ENCODE measurements at places on chromosomes 2 and 18.

- no peaks in the 10 kb centered on the region for H3K27me3 ChIP-seq
- no peak overlapping the region for H3K4me3 ChIP-seq
- H3K27ac ChIP-seq: no peak overlapping the region
- DNase-seq: no peak
- no peaks in the 10 kb centered on the region for H3K36me3 ChIP-seq
Measured at GRCh38 chr18:11454040-11454439, 155.4 kb upstream of the SLC35G4 start.

DNA sequence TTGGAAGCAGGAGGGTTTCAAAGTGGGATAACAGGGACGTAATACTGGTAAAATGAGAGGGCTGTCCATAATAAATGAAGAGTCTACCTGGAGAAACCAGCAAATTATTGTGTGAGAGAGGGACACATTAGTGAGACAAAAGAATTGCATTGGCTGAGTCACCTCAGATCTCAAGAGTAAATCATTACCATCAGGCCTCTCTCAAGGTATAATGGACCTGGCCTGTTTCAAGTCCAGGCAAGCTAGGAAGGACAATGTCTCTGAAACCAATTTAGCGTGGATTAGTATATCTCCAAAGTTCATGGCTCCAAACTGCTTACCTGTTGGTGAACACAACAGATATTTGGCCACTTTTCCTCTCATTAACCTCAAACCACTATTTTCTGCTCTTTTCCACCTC lies 471.4 kb downstream of the CMPK2 start:
- no peak overlapping the region for H3K27ac ChIP-seq
- H3K4me3 ChIP-seq: no peak overlapping the region
- no peaks in the 10 kb centered on the region for H3K36me3 ChIP-seq
- no peaks in the 10 kb centered on the region for H3K27me3 ChIP-seq

- no peaks in the 10 kb centered on the region for H3K27me3 ChIP-seq
- no peaks in the 10 kb centered on the region for H3K36me3 ChIP-seq
Measured at GRCh38 chr2:6644261-6644660, 221.4 kb downstream of the CMPK2 start.

GRCh38 chr2:86372641-86373502 lies 35.4 kb upstream of the REEP1 start:
- DNase-seq: peak; percentile 20
- H3K4me3 ChIP-seq: no peak overlapping the region
- peaks cover 12% of the 10 kb centered on the region for H3K4me1 ChIP-seq
- no peak overlapping the region for H3K27ac ChIP-seq

DNA sequence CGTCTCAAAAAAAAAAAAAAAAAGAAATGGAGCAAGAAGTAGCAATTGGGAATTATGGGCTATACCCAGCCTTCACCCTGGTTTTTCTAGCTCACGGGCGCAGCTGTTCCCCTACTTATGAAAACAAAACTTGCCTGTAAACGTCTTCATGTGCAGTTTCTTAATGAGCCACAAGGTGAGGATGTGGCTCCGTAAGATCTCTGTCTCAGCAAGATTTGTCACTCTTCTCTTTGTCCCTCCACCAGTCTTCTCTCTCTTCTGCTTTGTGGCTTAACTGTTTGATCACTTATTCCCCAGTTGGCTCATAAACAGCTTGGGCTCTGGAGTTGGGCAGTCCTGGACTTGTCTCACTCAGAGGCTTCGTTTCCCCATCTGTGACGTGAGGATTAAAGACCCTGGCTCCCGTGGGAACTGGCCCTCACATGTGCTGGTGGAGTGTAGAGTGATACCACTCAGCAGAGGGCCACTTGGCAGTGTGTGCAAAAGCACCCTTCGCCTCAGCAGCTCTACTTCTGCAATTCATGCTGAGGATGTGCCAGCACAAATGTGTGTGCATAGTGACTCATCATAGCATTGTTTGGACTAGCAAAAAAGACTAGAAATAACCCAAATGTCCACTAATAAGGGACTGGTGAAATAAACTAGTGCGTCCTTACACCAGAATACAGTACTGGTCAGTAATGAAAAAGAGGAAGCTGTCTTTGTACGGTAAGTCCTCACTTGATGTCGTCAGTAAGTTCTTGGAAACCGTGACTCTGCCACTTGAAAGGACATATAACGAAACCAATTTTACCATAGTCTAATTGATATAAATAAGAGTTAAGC lies 8.7 kb downstream of the CEP68 start:
- H3K27ac ChIP-seq: peak overlapping the region; percentile 62
- H3K27me3 ChIP-seq: no peaks in the 10 kb centered on the region
- no peaks in the 10 kb centered on the region for H3K36me3 ChIP-seq
- H3K4me1 ChIP-seq: peaks cover 71% of the 10 kb centered on the region
- DNase-seq: peak; percentile 91

GRCh38 chr2:1032030-1032429 lies 81.4 kb downstream of the SNTG2 start:
- H3K4me3 ChIP-seq: no peak overlapping the region
- no peaks in the 10 kb centered on the region for H3K27me3 ChIP-seq
- H3K27ac ChIP-seq: no peak overlapping the region
- H3K36me3 ChIP-seq: no peaks in the 10 kb centered on the region
- no peak for DNase-seq

- no peaks in the 10 kb centered on the region for H3K36me3 ChIP-seq
- no peak overlapping the region for H3K4me3 ChIP-seq
- peaks cover 20% of the 10 kb centered on the region for H3K27me3 ChIP-seq
- H3K27ac ChIP-seq: no peak overlapping the region
Measured at GRCh38 chr2:127681288-127681804, 6.0 kb upstream of the LIMS2 start.

GRCh38 chr2:9178110-9178903 lies 28.3 kb upstream of the ASAP2 start:
- no peaks in the 10 kb centered on the region for H3K36me3 ChIP-seq
- no peak overlapping the region for H3K27ac ChIP-seq
- H3K4me3 ChIP-seq: no peak overlapping the region
- no peaks in the 10 kb centered on the region for H3K27me3 ChIP-seq

DNA sequence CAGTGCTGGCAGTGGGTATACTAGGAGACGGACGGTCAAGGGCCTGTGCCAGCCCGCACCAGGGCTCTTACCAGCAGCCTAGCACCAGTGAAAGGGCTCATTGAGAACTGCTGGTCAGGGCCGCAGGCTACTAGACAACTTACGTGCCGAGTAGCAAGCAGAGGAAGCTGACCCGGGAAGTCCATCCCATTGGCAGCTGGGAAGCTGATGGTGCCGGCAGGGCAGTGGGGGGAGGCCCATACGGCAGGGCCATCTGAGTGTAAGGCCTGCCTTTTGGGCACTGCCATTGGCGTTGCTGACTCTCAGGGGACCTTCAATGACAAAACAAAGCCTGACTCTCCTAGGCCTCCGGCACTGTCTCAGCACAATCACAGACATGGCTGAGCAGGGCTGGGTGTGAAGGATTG lies 20.6 kb downstream of the EFR3B start:
- no peaks in the 10 kb centered on the region for H3K27me3 ChIP-seq
- DNase-seq: no peak
- no peak overlapping the region for H3K27ac ChIP-seq
- H3K4me1 ChIP-seq: no peaks in the 10 kb centered on the region
- H3K4me3 ChIP-seq: no peak overlapping the region

- H3K27ac ChIP-seq: no peak overlapping the region
- no peaks in the 10 kb centered on the region for H3K27me3 ChIP-seq
- peaks cover 24% of the 10 kb centered on the region for H3K4me1 ChIP-seq
- H3K4me3 ChIP-seq: no peak overlapping the region
- H3K36me3 ChIP-seq: no peaks in the 10 kb centered on the region
Measured at GRCh38 chr18:23963443-23964165, 51.0 kb upstream of the TTC39C start.

DNA sequence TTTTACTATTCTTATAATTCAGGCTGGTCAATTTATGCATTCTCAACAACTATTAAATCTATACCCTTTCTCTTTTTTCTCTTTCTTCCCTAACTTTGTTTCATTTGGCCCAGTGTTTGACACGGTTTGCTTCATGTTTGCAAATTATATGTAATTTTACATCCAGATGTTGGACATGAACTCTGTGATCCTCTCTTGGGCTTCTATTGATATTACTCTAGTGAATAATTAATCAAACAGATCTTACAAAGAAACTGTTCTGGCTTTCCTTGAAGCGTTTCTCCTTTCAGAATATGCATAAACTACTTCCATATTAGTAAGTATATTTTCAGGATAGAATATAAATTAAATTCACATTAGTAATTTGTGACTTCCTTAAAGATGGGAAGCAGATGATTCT lies 225.1 kb upstream of the TMEFF2 start:
- no peaks in the 10 kb centered on the region for H3K36me3 ChIP-seq
- no peak overlapping the region for H3K27ac ChIP-seq
- H3K4me3 ChIP-seq: no peak overlapping the region
- no peaks in the 10 kb centered on the region for H3K4me1 ChIP-seq
- DNase-seq: no peak

DNA sequence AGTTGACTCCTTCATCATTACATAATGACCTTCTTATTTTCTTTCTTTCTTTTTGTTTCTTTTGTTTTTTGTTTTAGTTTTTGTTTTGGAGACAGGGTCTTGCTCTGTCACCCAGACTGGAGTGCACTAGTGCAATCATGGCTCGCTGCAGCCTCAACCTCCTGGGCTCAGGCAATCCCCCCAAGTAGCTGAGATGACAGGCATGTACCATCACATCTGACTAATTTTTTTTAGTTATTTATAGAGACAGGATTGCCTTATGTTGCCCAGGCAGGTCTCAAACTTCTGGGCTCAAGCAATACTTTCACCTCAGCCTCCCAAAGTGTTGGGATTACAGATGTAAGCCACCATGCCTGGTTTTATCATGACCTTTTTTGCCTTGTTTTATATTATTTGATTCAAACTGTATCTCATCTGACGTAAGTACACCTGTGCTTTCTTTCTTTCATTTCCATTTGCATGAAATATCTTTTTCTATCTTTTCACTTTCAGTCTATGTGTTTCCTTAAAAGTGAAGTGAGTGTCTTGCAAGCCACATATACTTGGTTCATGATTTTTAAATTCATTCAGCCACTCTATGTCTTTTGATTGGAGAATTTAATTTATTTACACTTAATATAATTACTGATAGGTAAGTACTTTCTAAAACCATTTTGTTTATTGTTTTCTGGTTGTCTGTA lies 39.1 kb downstream of the SP100 start:
- no peaks in the 10 kb centered on the region for H3K27me3 ChIP-seq
- peaks cover 83% of the 10 kb centered on the region for H3K36me3 ChIP-seq
- H3K27ac ChIP-seq: no peak overlapping the region

DNA sequence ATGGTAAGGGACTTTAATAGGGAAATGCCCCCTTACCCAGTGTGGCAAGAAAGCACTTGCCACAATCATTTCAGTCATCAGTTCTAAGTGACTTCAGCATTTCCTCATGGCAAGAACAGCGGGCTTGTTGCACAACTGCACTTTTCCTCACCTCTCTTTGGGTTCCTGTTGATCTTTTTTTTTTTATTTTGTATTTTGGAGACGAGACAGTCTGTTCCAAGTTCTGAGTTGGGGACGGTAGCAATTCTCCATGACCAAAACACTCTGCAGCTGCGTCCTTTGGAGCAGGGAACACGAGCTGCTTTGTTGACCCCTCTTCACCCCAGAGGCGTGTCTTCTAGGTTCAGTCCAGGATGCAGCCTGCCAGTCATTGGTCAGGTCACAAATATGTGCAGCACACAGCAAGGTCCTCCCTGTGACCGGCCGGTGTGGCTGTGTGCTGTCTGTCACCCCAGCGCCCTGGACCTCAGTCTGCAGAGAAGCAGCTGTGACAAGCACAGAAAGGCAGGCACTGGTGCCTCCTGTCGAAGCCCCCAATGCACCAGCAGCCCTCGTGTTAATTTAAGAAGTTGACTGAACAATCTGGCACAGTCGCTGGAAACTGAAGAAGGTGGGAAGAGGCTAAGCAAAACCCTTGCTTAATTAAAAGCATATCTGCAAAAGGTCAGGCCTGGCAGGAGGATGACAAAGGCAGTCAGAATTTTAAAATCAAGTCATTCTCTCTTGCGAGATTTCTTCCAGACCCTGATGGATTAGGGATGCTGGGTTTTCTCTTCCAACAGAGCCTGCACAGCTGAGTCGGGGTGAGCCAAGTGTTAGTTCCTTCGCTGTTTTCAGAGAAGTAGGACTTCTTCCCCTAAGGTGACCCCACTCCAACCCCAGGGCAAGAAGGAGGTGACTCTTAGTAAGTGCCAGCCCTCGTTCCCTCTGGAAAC lies 96.7 kb upstream of the COPS8 start:
- H3K27ac ChIP-seq: no peak overlapping the region
- H3K4me3 ChIP-seq: no peak overlapping the region

DNA sequence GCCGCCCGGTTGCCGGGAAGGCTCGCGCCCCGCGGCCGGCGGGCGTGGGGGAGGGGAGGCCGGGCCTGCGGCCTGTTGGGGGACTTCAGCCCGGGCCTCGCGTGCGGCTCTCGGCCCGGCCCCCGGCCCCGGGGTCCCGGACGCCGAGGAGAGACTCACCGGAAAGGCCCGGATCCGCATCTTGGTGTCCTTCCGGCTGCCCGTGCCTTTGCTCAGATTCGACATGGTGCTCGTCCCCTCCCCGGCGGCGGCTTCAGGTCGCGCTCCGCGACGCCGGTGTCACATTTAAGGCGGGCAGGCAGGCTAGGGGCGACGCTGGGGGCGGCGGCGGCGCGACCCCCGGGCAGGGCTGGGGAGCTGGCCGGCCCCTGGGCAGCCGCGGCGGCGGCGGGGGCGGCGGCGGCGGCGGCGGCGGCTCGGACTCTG lies 365 bp downstream of the CUL3 start:
- peak overlapping the region; percentile 91 for H3K4me3 ChIP-seq
- peak; percentile 72 for DNase-seq
- H3K36me3 ChIP-seq: no peaks in the 10 kb centered on the region
- peaks cover 46% of the 10 kb centered on the region for H3K4me1 ChIP-seq
